Esophagus mucosa (tissue), 1 donor: ENCODE measurements at places on chromosomes 2 and 18. TPM values are rescaled to one million over a fixed set of nuclear protein-coding genes. Genes with fewer than 3 reads are reported as not detected.

The IL37 gene
- not detected for total RNA-seq

DNA sequence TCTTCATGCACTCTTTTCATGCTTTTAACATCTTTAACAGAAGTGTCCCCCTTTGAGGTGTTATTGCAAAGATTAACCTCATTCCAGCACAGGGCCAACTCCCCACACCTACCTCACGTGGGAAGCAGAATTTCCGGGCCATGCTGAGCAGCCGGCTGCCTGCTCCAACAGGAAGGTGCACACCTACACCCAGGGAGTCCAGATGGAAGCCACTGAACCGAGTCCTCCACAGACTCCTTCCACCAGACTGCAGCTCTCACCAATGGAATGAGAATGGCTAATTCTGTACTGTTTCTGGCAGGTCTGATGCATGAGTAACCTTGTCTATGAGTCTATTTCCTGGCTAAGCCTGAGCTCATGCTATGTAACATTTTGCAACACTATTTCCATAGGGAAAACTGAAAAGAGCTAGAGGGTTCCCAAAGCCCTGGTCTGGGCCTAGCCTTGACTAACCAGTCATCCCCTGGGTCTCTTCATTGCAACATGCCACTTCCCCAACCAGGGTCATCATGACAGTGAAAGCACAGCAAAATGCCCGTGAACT is 11.0 kb downstream of the ERFE start:
- ATAC-seq = peak; percentile 84

The ERBB4 gene
- total RNA-seq = 0.12 TPM

- ATAC-seq = no peak
Measured at GRCh38 chr2:72003796-72004195, 143.9 kb downstream of the CYP26B1 start.

The STPG4 gene
- 0.16 TPM for total RNA-seq

DNA sequence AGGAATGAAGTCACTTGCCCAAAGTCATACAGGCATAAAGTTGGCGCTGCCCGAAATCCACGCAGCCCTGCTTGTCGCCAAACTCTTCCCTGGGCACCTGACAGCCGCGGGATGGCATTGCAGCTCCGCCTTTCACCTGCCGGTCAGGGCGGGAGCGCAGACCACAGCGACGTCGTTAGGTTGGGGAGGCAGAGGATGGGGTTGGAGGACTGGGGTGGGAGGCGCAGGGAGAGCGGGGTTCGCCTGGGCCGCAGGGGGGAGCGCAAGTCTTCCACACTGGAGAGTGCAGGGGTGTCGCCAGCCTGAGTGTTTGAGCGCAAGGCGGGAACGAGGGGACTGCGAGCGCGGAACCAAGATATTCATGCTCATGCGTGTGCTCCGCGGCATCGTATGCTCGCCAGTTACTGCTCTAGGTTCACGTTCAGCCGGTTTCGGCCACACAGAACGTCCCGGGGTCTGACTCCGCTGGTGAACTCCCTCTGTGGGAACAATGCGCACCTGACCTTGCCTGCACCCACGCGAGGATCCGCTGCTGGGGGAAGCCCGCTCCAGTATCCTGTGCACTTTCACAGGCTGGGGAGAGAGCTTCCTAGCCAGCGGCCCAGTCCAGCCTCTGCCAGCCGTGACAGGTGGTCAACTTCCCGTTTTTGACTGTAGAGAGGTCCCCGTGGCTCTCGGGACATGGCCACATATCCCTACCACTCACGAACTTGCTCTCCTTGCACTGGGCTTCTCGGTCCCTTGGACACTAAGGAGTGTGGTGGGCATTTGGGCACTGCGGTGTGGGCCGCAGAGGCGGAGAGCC is 767 bp upstream of the NPPC start:
- ATAC-seq = peak; percentile 11

- no peak for ATAC-seq
Measured at GRCh38 chr2:160372585-160372984, 121.0 kb downstream of the RBMS1 start.

The DNAJB2 gene
- 51.7 TPM for total RNA-seq

The CFC1 gene
- total RNA-seq = not detected

The TOGARAM2 gene
- 0.16 TPM for total RNA-seq

DNA sequence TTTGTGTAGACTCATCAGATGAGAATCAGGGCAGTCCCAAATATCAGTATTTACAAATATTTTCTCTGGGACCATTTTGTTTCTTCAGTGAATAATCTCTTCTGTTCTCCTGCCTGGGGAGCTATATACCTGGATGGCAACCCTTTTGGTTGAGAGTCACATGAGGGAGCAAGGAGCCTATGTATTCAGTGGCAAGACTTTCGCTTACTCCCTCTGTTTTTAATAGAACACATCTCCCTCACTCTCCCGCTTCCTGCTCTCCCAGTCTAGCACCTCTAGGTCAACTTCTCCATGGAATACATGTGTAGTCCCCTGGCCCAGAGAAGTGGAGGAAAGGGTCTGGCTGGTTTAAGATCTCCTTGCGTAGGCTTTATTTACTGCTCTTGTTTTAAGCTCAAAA is 600.3 kb downstream of the CCDC85A start:
- ATAC-seq = no peak

The TUBB8B gene
- total RNA-seq = not detected

DNA sequence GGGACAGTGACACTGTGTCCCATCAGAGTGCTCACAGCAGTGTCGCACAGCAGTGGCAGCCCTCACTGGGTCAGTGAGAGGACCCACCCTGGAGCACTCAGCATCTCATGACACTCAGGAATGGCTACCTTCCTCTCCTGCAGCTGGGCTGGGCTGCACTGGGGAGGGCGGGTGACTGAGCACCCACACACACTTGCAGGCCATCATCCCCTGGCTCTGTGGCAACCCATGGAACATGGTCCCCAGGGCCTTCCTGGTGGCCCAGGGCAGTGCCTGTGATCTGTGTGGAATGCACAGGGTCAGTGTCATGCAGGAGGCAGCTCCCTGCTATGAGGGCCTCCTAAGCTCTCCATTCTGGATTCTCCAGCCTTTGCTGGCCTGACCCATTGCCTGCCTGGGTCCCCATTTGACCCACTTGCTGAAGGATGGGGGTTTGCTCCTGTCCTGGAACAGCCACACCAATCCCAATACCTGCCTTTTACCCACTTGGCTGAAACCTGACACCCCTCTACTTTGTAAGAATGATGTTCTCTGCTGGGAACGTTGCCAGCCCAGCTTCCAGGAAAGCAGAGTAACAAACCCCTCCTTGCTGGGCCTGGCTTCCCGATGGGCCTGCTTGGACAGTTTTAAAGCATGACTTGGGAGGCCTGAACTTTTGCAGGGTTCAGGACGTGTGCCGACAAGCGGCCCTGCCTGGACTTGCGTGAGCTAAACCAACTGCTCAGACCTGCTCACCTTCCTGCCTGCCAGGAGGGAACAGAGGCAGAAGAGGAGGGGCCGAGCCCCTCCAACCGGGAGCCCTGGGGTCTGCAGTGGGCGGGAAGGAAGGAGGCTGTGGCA is 13.7 kb downstream of the HS6ST1 start:
- ATAC-seq = peak; percentile 84

The CFAP65 gene
- total RNA-seq = not detected

The STARD6 gene
- not detected for total RNA-seq

- no peak for ATAC-seq
Measured at GRCh38 chr18:27412556-27412955, 227.4 kb upstream of the CHST9 start.

The HOXD4 gene
- total RNA-seq = 0.36 TPM

GRCh38 chr2:96683972-96684820 is 41.6 kb downstream of the FER1L5 start:
- ATAC-seq = no peak

The TRABD2A gene
- 0.24 TPM for total RNA-seq

DNA sequence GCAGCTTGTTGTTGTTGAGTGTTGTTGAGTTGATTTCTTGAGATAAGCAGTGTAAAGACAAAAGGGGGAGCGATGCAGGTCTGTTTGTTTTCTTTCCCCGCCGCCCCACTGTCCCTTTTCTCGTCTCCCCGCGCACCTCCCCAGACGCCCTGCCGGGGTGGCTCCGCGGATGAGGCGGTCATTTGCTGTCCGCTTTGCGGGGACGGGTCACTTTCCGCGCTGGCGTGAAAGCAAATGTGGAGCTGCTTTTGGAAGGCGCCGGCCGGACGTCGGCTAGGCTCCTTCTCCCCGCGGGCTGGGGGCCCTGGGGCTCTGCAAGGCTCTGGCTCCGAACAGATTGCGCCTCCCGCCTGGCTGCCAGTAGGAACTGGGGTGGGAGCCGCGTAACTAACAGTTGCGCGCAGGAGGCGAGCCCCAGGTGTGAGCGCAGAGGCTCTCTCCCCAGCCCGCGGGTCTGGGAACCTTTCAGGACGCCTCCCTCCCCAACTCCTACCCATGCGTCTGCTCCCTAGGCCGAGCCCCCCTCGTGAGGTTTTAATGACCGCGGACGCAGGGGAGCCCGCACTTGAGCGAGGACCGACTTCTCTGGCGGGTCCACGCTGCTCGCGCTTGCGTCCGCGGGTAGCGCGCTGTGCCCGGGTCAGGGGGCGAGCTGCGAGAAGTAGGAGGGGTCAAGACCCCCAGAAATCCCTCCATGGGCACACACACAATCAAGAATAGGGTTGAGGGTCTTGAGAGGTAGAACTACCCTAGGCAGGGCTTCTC is 146.6 kb downstream of the MEIS1 start:
- ATAC-seq = no peak

DNA sequence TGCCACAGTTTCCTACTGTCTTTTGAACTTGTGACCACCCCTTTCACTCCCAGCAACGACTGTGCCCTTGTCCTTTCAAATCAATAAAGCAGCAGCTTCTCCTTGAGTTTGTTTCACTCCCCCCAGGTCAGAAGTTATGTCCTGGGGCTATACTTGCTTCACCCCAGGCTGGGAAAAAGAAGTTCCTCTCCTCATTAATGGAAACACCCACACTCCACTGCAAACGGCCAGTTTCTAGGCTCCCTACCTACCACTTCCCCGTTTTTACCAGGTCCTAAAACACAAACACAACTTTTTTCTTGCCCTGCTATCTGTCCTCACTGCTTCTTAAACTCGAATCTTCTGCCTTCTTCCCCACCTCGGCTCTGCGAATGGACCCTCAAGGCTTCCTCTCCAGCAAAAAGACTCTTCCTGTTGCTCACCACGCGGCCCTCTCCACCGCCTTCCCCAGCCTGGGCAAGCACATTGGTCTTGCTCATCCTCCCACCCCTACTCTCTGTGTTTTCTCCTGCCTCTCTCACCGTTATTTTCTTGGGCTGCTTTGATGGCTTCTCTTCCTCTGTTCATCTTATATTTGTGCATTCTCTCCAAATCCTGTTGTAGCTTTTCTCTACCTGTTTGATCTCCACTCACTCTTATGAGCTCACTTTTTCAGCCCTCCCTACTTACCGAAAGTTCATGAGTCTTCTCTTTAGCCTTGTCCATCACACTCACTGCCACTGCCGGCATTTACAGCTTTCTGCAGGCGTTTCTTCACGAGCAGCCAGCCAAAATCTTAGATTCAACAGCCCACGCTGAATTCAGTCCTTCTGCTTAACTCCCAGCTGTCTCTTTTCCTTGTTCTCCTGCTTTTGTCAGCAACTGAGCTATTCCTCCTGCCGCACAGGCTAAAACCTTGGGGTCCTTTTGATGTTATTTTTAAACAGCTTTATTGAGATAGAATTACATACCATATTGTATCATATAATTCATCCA is 7.0 kb upstream of the SP5 start:
- no peak for ATAC-seq

GRCh38 chr2:176455816-176456291 is 186.6 kb downstream of the MTX2 start:
- ATAC-seq = peak; percentile 29

The CDH20 gene
- total RNA-seq = not detected

DNA sequence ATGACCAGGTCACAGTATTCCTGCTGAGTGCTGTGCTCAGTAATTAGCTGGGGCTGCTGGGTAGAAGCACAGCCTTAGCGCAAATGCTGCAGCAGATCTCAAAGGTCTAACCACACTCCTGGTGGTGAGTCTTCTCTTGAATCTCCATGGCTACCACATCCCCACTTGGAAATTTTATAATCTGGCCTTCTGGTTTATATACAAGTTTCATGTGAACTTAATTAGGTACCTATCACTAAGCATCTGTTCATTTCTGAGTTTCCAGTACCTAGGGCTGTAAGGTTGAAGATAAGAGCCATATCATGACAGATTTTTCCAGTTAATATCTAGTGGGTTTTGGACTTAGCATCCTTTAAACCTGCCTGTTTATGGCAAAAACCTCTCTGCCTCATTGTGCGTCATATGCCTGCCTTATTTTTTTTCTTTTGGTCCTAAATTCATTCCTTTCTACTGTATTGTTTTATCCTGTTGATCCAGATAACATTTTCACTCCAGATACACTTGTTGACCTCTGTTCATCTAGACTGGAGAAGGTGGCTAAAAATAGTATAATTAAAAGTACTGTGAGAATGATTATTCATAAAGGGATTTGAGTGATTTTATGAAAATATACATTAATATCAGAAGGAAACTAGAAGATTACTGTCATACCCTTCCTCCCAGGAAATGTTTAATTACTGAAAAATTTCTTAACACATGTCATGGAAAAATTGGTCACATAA is 168.4 kb upstream of the THUMPD2 start:
- no peak for ATAC-seq

DNA sequence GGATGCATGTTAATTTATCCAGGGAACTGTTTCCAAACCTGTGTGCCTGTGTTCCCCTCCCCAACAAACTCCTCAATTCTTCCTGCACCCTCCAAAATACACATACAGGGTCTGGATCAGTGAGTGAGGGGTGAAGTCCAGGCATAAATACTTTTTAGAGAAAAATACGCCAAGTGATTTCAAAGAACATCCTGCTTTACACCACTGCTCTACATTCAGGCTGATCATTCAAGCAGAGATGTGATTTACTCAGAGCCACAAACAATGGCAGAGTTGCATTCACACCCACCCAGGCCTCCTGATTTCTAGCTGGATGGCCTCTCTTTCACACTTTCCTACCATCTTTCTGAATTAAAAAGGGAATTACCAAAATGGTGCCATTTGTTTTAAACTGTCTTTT is 289.5 kb upstream of the SLC14A2 start:
- ATAC-seq = no peak

GRCh38 chr2:154901063-154901462 is 202.6 kb downstream of the KCNJ3 start:
- ATAC-seq = no peak

GRCh38 chr2:66845307-66845706 is 410.4 kb downstream of the MEIS1 start:
- peak; percentile 94 for ATAC-seq
